ENCODE measurements at places on chromosomes 1 and 21.

DNA sequence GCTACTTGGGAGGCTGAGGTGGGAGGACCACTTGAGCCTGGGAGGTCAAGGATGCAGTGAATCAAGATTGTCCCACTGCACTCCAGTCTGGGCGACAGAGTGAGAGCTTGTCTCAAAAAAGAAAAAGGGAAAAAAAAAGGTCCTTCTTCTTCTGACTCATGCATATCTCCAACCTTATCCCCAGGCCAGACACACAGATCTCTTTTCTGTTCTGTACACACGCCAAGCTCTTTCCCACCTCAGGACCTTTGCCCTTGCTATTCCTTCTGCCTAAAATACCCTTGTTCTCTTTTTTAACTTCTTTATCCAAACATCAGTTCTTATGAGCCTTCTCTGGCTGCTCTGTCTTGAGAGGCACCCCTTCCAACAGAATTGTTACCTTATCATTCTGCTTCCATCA is 22.1 kb downstream of the PLEKHO1 start:
- no peak for DNase-seq

- DNase-seq: peak; percentile 59
Observed at GRCh38 chr1:188652678-188653077, 1823.9 kb downstream of the PLA2G4A start.

DNA sequence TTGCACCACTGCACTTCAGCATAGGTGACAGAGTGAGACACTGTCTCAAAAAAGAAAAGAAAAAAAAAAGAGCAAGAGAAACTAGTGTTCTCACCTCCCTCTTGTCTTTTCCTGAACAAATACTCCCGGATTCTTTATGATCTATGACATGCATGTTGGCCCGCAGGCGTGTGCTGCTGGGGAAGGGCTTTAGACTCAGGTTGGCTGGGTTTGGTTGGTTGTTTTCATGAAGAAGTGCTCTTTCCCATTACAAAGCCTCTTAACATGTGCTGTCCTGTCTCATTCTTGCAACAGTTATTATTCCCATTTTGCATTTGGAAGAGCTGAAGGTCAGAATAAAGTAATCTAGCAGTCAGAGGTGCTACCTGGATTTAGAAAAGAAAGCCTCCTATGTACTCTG is 79.5 kb downstream of the TRABD2B start:
- DNase-seq: no peak

GRCh38 chr1:208219098-208219658 is 25.0 kb downstream of the PLXNA2 start:
- DNase-seq: no peak

- no peak for DNase-seq
Observed at GRCh38 chr1:59766227-59766855, 48.4 kb upstream of the HOOK1 start.

- no peak for DNase-seq
Observed at GRCh38 chr21:26788790-26789189, 56.4 kb downstream of the ADAMTS1 start.

GRCh38 chr1:176206006-176206960 is 803 bp downstream of the COP1 start:
- peak; percentile 54 for DNase-seq

- DNase-seq: no peak
Observed at GRCh38 chr1:13544221-13544556, 30.4 kb upstream of the LRRC38 start.

All from Daoy (cell line).